A549 treated with ZK216348 at 1 μM for 4 hours (cell line): ENCODE measurements at places on chromosomes 12 and 14. TPM values are rescaled to one million over a fixed set of nuclear protein-coding genes. Genes with fewer than 3 reads are reported as not detected.

Gene GDF3
- total RNA-seq = not detected in 5 replicates

Gene TDRD9
- 0.04 to 0.14 TPM in 2 of 5 replicates, not detected in the others for total RNA-seq

Gene CYP46A1
- 0.05 to 0.29 TPM (median 0.13 TPM) in 4 of 5 replicates, not detected in the other for total RNA-seq

Gene NOS1
- 0.40 to 0.65 TPM (median 0.55 TPM) in 5 replicates for total RNA-seq

Gene CLEC6A
- total RNA-seq = not detected in 5 replicates

Gene KRT83
- total RNA-seq = 2.9 to 6.1 TPM (median 5.1 TPM) in 5 replicates

Gene DAO
- not detected in 5 replicates for total RNA-seq

Gene C14orf39
- not detected in 5 replicates for total RNA-seq

Gene SYNDIG1L
- not detected in 5 replicates for total RNA-seq

Gene KLRK1
- total RNA-seq = not detected in 5 replicates

Gene MYBPC1
- total RNA-seq = not detected in 5 replicates

Gene RILPL1
- 7.4 to 15.6 TPM (median 14.1 TPM) in 5 replicates for total RNA-seq

Gene SUSD6
- 5.8 to 7.4 TPM (median 6.7 TPM) in 5 replicates for total RNA-seq

Gene CLEC2A
- total RNA-seq = not detected in 5 replicates

Gene MMP17
- 5.3 to 13.0 TPM (median 12.3 TPM) in 5 replicates for total RNA-seq

Gene TAS2R10
- 0.19 TPM in 1 of 5 replicates, not detected in the others for total RNA-seq

Gene NUP37
- 59.2 to 85.3 TPM (median 68.3 TPM) in 5 replicates for total RNA-seq

Gene TMEM229B
- total RNA-seq = 0.15 to 0.24 TPM (median 0.18 TPM) in 5 replicates

Gene CCDC63
- total RNA-seq = not detected in 5 replicates

Gene B3GNT4
- 0.59 to 1.7 TPM (median 0.70 TPM) in 5 replicates for total RNA-seq

Gene PMCH
- total RNA-seq = not detected in 5 replicates

Gene TSPAN19
- 0.17 TPM in 1 of 5 replicates, not detected in the others for total RNA-seq
